ENCODE measurements at places on chromosomes 4 and X.
A peak's percentile ranks its signal among the peaks of the same experiment; 100 is the strongest.

GRCh38 chr4:74628852-74629620 lies 165.3 kb downstream of the BTC start:
- ATAC-seq = no peak

DNA sequence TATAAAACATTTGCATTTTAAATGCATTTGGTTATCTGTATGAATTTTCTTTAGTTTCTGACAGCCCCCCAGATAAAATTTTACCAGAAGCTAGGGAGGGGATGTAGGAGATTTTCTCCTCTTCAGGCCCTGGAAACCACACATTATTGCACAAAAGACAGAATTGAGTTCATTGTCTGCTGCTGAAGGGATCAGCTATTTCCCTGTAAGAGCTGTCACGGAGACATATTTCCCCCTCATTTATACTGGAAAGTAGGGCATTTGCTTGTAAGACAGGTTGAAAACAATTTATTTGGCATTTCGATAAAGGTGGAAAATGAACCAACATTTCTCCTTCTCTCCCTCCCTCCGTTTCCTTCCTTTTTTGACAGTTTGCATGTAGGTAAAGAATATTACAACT lies 241.3 kb upstream of the LCORL start:
- no peak for ATAC-seq

GRCh38 chr4:156662921-156663320 lies 308.7 kb downstream of the PDGFC start:
- no peak for ATAC-seq

- no peak for ATAC-seq
Observed at GRCh38 chr4:80156410-80156809, 40.9 kb upstream of the PRDM8 start.

GRCh38 chr4:10983885-10984640 lies 299.5 kb upstream of the CLNK start:
- peak; percentile 86 for ATAC-seq

DNA sequence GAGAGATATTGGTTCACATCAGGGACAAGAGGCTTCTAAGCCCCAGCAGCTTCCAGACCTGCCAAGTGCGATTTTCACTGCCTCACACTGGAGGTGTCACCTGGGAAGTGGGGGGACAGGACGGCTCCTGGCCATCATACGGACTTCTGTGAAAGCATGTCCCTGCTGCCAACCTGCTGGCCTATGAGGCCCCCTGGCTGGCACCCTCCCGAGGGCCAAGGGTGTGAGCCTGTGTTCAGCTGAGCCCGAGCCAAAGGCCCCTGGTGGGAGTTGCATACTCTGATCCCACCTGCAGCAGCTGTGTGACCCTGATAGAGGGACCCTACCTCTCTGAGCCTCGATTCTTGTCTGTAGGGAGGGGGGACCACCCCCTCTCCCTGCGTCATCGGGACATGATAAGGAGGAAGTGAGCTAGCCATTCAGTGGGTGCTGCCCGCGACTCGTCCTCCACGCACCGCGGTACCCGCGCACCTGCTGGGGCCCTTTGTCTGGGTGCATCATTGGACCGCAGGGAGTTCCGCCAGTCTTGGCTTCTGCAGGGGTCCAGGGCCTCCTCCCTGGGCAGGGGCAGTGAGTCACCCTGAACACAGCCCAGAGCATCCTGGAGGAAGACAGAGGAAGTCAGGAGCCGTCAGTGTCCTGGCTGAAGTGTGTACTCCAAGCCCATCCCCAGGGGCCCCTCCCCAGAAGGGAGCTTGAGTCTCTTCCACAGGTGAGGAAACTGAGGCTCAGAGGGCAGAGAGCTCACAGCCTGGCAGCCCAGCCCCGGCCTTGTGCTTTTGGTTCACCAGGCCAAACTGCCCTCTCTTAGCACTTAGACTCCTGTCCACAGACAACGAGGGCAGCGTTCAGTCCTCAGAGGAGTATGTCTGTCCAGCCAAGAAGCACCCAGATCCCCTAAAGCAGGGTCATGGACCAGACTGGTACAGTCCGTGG lies 24.1 kb downstream of the C4orf50 start:
- ATAC-seq = no peak

DNA sequence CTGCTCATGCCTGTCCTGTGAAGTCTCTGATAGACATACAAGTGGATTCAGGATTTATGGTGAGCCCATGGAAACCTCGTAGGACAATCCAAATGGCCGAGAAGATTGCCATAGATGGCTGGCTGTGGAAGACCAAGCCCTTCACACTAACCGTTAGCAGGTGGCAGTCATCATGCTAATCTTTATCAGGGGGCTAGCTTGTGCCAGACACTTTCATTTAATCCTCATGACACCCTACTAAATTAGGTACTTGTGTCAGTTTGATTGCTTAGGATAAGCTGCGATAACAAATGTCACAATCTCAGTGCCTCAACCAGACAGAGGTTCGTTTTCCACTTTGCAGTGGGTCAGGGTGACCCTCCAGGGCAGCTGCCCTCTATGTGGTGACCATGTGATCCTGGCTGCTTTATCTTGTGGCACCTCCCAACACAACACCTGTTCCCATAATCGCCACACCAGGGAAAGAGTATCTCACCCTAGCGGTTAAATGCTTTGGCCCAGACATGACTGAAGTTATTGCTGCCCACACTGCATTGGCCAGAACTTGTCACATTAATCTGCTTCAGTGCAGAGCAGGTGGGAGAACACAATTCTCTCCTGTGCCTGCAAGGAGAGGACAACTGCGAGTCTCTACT lies 60.8 kb downstream of the REPS2 start:
- ATAC-seq = no peak

- no peak for ATAC-seq
Observed at GRCh38 chrX:68376373-68376772, 56.9 kb downstream of the OPHN1 start.

DNA sequence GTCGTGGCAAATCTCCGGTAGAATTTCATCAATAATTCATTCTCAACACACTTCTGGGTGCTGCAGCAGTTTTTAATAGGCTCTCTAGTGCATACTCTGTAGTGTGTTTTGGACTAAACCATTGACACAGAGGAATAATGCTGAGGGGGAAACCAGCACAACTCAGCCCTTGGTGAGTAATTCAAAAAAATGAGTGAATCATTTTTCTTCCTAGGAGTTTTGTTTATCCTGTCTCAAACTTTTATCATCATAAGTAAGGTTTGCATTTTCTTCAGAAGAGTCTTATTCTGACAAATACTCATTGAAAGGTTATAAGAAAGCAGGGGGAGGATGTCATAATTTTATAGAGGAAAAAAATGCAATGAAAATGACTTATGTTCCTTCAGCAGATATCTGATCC lies 2542.7 kb downstream of the PCDH7 start:
- no peak for ATAC-seq

DNA sequence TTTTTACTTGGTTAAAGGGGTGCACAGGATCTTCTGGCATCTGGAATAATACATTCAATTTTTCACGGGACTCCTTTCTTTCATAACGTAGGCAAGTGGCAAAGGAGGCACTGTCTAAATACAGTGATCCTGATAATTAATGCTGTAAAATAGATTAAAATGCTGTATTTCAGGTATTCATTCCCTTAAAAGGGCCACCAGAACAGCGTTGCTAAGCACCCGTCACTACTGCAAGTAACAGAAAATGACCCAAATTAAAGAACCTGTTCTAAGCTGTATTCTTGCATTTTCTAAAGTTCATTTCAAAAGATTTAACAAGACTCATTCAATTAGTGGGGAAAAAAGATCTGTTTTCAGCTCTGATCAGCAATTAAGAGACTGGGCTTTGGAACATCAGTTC lies 208.2 kb downstream of the TENM3 start:
- ATAC-seq = no peak
